NCI-H526 (cell line): ENCODE measurements at places on chromosomes 7 and 10.

GRCh38 chr10:114611617-114612016, 46.5 kb downstream of the ABLIM1 start:
- no peak for DNase-seq

DNA sequence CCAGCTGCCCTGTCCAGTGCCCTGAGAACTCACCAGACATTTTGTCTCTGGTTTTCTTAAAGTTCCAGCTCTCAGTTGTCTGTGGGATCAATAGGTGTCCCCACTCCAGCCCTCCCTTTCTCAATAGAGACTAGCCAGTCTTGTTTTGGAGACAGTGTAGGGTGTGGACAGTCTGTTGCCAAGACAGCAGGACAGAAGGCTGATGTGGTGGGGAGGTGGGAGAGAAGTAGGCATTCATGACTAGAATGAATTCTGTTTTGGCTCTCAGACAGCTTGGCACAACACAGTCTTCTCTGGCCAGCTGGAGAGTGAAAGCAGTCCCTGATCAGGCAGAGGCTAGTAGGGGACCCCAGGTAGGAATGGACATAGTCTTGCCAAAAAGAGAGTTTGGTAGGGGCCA, 467.0 kb upstream of the PODXL start:
- no peak for DNase-seq

DNA sequence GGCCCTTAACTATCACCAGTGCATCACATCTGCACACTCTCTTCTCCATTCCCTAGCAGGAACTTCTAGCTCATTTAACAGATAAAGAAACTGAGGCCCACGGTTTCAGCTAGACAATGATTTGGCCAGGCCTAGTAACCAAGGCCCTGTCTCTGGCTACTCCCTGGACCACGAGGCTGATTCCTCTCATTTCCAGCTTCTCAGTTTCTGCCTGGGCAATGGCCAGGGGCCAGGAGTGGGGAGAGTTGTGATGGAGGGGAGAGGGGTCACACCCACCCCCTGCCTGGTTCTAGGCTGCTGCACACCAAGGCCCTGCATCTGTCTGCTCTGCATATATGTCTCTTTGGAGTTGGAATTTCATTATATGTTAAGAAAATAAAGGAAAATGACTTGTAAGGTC, 13.5 kb downstream of the AQP1 start:
- DNase-seq: no peak

DNA sequence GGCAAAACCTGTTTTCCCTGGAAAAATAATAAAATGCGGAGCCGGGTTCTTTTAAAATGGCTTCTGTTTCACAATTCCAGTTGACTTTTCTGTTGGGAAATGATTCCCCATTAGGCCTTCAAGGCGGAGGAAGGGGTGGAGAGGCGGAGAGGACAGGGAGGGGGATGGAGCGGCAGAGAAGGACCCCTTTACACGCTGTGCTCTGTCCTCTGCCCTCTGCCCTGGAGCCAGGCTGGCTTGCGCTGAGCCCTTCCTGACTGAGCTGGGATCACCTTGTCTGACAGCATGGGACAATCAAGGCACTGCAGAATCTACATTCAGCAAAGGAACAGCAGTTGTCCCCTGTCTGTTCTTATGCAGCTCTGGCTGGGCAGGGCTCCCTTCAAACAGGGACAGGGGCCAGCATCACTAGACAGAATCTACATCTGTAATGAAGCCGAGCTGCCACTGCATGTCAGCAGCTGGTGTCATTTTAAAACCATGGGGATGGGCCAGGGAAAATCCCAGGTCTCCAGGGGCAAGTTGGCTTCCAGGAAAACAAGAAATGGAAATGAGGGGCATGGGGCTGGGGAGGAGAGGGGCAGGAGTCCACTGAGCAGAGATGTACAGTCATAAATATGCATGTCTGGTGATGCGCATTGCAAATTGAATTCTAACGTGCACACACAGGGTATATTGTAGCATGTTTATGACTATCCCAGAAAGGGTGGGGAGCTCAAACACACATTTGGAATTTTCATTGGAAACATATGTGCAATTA, 120.0 kb downstream of the MKX start:
- DNase-seq: peak; percentile 82

DNA sequence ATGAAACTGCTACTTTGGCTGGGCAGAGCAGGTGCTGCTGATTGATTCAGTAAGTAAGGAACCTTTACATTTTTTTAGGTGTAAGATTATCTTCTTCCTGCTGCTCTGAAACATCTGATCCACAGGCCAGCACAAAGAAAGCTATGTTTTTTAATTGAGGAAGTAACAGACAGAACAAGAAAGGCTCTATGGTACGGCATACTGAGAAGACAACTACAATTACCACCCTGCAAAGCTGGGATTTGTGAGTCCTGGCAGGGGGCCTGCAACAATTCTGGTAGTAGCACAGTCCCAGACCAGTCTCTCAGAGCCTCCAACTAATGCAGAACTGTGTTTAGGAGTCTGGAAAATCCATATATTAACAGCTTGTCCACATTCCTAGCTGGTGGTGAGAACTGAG, 103.0 kb upstream of the LRRTM3 start:
- no peak for DNase-seq

DNA sequence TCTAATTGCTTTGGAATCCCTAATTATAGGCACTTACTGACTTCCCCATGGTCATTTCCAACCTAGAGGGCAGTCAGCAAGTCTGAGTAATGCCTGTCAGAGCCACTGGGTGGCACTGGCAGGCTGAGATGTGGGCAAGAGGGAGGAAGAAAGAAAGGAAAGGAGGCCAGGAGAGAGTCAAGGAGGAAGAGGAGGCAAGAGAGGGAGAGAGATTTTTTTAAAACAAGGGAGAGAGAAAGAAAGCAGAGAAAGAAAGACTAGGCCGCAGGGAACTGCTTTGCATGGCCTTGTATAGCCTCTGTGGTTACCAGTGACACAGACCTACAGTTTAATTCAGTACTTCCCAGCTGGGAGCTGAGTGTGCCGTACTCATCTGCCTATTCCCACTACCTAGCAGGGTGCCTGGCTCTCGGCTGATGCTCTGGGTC, 210.4 kb upstream of the ADO start:
- peak; percentile 42 for DNase-seq

DNA sequence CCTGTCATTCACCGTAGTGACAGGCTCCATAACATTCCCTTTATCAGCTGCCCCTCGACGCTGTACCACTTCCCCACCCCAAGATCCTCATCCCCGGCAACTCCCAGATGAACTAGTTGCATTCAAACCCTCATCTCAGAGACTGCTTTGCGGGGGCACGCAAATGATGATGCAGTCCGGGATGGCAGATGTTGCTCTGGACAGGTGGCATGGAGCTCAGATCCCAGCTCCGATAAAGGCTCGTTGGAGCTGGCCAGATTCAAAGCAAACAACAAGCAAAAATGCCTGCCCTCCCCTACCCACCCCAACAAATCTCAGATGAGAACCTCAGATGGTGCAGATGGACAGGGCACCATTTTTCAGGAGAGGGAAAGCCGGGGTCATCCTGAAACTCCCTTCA, 46.7 kb downstream of the CARD11 start:
- no peak for DNase-seq

DNA sequence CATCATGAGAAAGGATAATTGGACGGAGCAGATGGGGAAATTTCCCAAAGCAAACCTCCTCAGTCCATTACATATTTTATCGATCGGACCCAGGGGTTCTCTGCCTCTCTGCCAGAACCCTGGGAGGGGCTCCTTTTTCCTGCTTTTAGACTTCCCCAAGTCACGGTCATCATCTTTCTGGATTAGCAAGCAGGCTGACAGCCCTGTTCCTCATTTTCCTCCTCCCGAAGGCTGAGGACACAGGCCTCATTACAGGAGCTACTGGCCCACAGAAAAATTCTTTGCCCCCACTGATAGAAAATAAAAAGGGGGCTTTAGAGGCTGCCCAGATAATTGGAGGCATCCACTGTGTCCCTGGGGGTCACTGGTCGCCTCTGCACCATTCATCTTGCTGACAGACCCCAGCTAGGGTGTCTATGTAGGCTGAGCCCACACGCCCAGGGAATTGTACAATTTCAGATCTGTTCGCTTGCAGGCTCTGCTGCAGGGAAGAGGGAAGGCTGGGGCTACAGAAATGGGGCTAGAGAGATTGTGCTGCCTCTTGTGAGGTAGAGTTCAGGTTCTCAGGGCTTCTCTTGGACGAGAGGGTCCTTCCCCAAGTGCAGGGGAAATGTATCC, 125.7 kb upstream of the SDK1 start:
- DNase-seq: no peak

GRCh38 chr7:157208571-157209413, 70.1 kb downstream of the UBE3C start:
- no peak for DNase-seq

DNA sequence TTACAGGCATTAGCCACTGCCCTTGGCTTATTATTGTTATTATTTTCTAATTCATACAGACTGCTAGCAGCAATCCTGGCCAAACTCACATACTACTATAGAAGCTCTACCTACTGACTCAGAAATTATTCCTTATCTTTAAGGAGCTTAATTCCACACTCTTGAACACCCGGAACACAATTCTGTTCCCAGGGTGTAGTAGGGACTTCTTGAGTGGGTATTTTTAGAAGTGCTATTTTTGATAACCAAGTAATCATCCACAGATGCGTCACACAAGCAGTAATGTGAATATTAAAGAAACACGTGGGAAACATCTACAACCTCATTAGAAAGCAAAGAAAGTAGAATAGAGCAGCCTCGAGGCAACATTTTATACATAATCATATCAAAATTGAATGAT, 149.2 kb downstream of the PTEN start:
- no peak for DNase-seq

GRCh38 chr10:132272231-132272971, 35.3 kb downstream of the STK32C start:
- DNase-seq: no peak

DNA sequence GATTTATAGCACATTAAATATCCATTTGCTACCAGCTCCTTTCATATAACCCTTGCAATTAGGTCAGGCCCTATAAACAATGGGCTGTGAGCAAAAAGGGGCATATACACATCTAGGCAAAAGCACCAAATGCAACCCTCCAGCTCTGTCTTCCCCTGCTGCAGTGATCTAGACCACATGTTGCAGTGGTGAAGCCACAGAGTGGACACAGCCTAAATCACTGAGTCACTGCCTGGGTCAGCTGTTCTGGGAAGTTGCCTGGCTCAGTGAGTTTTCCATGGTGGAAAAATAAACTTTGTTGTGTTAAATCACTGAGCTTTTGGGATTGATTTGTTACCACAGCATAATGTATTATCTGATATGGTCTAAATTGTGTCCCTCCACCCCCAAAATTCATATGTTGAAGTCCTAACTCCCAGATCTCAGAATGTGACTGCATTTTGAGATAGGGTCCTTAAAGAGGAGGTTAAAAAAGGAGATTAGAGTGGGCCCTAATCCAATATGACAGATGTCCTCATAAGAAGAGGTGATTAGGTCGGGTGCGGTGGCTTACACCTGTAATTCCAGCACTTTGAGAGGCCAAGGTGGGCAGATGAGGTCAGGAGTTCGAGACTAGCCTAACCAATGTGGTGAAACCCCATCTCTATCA, 70.4 kb downstream of the ZFAND4 start:
- DNase-seq: no peak

GRCh38 chr10:74787457-74787856, 38.9 kb upstream of the KAT6B start:
- DNase-seq: no peak

DNA sequence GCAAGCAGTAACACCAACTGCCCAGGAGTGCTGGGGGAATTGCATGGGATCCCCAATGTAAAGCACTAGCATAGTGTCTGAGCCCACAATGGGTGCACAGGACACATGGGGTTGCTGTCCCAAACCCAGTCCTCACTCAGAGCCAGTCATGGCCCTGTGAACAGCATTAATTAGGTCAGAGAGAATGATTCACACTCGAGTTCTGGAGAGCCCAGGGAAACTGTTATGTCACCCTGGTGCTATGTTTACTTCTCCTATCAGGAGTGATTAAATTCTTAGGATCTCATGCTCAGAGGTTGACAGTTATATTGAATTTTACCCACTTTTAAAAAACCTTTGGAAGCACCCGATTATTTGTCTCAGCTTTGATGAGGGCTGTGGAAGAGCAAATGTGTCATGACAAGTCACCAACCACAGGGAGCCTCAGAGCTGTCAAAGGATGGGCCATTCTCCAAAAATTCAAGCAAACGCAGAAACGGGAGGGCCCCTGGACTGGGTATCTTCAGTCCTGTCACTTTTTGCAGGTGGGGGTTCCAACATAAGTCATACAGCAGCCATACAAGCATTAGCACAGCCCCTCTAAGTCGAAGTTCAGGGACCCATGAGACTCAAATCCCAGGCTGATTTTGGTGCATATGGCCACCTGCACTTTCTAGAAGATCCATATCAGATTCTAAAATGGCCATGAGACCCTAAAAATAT, 1.3 kb upstream of the RASSF4 start:
- no peak for DNase-seq

- no peak for DNase-seq
Observed at GRCh38 chr7:119483364-119483763, 789.6 kb upstream of the KCND2 start.

GRCh38 chr7:37284805-37285231, 163.8 kb downstream of the ELMO1 start:
- DNase-seq: peak; percentile 91

GRCh38 chr7:107622429-107622828, 38.2 kb upstream of the SLC26A4 start:
- DNase-seq: no peak

GRCh38 chr7:141562036-141562435, 10.8 kb downstream of the AGK start:
- DNase-seq: no peak

DNA sequence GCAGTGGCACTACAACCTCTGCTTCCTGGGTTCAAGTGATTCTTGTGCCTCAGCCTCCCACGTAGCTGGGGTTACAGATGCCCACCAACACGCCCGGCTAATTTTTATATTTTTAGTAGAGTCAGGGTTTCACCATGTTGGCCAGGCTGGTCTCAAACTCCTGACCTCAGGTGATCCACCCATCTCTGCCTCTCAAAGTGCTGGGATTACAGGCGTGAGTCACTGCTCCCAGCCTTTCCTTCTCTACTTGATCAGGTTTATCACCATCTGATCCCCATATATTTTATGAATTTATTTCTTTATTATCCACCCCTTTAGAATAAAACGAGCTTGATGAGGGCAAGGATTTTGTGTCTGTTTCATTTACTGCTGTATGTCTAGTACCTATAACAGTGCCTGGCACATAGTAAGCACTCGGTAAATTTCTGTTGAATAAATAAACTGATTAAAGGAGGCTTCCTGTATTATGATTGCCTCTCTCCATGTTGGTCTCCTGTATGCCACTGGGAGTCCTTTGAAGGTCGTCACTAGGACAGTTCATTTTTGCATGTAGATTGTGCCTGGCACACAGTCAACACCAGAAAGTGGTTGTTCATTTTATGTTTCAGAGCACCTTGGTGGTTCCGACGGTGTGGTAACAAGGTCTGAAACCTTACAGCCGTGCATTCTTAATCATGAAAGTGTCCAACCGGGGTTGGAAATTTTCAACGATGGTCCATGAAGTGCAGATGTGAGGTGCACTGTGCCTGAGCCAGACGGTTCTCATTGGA, 9.6 kb upstream of the EIF3A start:
- no peak for DNase-seq

DNA sequence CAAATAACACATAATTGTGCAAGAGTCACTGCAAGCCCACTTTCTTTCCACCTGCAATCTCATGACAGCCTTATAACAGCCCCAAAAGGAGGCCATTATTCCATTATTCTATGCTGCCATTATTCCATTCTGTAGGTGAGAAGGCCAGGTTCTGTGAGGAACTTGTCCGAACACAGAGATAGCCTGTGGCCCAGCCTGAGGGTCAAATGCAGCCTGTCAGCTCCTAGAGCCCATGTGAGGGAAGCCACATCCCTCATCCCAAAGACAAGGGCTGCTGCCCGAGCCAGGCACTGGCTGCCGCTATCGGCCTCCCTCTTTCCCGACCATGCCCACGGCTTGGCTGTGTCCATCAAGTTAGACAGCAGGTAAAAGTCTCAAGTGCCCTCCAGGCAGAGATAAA, 24.1 kb upstream of the C10orf71 start:
- DNase-seq: no peak
